Adipocyte (in vitro differentiated cells): ENCODE measurements at places on chromosomes 6 and 20.

GRCh38 chr20:52425701-52426100 lies 234.1 kb upstream of the ZFP64 start:
- DNase-seq, result no peak

GRCh38 chr6:148358196-148358785 lies 15.7 kb downstream of the SASH1 start:
- DNase-seq, result peak; percentile 30

- no peak for DNase-seq
These were observed 16.3 kb downstream of the IRAK1BP1 start for GRCh38 chr6:78883651-78884050.

DNA sequence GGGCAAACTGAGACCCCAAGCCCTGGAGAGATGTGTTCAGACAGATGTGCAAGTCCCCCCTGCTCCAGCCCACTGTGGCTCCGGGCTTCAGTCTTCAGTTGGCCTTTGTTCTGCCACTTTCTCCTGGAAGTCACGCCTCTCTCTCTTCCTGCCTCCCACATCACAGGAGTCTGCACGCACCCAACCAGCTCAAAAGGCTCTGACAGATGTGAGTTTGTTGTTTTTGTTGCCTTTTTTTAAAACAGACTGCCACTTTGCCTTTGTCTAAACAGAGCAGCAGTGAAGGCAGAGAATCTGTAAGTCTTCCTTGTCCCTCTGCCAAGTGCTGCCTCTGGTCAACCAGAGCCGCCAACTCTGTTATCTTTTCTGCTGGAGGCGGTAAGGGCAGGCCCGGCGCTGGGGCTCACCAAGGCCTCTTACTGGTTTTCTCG lies 149.7 kb downstream of the TFAP2C start:
- DNase-seq, result peak; percentile 17

DNA sequence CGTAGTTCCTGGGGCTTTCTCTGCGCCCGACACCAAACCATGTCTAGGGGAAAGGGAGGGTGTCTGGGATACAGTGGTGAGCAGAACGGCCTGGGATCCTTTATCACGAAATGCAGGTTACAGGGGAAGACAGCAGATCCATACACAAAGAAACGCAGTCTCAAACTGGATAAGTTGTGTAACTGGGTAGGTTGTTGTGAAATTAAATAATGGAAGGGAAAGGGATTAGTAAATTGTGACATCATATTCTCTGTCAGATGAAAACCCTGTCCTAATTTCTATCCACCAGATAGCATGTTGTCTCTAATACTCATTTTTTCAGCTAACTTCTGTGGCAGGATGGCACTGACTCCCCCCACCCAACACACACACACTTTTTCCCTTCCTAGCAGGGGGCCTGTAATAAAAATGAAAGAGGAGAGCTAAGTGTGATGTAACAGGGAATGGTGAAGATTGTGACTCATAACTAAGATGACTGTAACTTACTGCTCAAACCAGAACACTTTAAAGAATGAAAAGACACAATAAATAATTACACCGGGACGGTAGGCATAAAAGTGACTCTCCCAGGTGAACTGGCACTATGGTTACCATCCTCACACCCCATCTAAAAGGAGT lies 769 bp upstream of the TRPC4AP start:
- peak; percentile 68 for DNase-seq

- DNase-seq, result no peak
These were observed 80.6 kb upstream of the HIVEP1 start for GRCh38 chr6:11931296-11932035.

DNA sequence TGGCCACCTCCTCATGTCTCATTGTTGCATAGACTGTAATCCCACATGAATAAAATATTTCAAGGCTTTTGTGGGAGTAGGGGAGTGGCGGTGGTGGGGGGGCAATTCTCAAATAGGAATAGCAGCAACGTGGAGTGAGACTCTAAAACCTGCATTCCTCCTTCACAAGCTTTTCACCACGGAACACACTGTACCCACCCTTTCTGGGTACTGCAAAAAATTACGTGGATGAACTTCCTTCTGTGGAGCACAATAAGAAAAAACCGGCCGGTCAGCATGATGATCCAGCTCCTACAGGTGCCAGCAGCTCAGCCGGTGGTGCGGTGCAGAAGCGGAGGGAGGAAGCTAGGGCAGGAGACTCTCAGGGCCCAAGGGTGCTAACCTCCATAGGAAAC lies 930 bp upstream of the RRAGD start:
- no peak for DNase-seq

- DNase-seq, result no peak
These were observed 15.6 kb downstream of the MAS1 start for GRCh38 chr6:159906400-159906799.

DNA sequence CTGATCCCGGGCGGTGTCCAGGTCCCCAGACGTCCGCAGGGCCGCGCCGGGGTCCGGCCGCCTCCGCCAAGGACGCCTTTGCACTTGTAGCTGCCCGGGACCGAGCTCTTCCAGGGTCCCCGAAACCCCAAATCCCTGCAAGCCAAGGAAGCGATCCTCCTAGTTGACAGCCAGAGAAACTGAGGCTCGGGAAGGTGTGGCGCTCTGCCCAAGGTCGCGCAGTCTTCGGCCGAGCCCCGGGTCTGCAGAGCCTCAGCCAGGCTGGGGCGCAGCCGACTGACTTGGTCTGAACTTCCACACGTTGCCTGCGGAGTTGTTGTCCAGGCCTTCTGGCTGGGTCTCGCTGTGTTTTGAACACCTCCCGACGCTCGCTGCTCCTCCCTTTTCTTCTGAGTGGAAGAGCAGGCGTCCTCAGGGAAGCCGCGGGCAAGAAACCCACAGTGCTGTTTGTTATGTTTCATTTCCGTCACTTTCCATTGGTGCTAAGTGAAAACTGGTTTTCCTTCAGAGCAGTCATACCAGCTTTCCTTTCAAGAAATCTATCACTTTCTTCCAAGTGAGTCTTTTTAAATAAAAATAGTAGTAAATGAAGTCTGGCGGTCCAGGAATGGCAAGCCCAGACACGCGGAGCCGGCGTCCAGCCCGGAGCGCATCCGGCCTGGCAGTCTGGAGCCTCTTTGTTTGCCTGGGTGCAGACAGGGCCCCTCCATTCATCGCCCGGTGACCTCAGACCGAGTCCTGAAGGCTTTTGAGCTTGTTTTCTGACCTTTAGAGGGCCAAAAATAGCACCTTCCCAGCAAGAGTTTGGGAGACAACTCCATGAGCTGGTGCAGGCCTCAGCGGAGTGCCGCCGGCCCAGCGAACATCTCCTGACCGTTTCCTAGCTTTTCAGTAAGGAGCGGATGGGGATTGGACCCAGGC lies 698 bp downstream of the FAM210B start:
- DNase-seq, result peak; percentile 79

DNA sequence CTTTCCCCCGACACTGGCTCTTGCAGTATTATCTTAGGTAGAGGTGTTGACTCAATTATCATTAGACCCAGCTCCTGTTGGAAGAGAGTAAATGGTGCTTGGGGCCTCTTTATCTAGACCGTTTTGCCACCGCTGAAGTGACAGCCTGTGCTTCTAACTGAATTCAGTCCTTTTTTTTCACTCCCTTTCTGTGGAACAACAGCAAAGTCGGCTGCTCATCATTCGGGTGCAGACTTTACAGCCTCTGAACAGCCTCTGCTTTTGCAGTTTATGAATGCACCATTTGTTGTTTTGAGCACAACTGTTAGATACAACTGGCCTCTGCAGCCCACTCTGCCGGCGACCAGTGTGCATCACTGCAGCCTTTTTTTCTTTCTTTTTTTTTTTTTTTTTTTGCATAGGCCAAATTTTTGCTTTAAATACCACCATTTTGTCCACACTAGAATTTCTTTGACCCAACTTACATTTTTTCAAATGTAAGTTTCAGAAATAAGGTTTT lies 35.8 kb downstream of the RREB1 start:
- DNase-seq, result no peak

DNA sequence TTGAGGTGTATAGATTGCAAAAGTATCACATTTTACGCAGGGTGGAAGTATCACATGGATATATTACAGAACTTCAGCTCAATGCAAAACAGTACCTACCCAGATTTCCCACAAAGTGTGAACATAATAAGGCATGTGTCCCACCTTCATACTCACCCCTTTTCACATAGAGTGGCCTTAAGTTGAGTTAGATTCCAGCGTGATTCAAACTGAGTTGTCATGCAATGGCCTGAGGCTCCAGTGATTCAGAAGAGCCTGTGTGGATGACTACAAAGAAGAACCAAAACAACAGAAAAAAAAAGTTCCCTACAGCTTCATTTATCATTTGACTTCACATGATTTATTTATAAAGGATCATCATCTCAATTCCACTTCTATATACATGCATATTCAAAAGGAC lies 309.7 kb downstream of the SLC35F1 start:
- DNase-seq, result peak; percentile 3

DNA sequence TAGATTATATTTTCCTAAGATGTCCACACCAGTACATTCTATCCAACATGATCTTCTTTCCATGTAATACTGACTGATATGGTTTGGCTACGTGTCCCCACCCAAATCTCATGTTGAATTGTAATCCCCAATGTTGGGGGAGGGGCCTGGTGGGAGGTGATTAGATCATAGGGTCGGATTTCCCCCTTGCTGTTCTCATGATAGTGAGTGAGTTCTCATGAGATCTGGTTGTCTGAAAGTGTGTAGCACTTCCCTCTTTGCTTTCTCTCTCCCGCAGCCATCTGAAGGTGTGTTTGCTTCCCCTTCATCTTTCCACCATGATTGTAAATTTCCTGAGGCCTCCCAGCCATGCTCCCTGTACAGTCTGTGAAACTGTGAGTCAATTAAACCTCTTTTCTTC lies 12.2 kb upstream of the HBS1L start:
- DNase-seq, result no peak

DNA sequence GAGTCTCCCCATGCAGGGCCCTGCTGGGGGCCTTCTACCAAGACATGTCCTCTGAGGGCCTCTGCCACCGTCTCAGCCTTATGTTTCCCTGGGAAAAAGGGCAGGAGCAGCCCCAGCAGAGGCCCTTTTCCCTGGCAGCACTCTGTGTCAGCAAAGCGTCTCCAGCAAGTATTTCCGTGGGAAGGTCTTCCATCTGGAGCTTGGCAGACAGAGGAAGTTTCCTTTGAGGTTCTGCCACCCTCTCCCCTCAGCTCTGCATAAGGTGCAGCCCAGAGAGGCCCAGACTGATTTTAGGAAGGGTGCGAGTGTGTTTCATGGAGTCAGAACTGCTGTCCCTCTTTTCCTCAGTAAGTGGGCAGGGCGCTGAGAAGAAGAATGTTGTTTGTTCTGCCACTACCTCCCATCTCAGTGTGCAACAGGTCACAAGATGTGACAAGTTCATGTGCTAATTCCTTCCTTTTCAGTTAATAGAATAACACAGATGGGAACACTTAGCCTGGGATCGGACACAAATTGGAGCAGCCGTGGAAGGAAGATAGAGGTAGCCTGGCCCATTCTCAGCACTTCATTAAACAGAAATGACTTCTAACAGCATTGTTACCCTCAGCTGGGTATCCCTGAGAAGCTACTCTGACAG lies 784.4 kb downstream of the MAFB start:
- DNase-seq, result no peak

DNA sequence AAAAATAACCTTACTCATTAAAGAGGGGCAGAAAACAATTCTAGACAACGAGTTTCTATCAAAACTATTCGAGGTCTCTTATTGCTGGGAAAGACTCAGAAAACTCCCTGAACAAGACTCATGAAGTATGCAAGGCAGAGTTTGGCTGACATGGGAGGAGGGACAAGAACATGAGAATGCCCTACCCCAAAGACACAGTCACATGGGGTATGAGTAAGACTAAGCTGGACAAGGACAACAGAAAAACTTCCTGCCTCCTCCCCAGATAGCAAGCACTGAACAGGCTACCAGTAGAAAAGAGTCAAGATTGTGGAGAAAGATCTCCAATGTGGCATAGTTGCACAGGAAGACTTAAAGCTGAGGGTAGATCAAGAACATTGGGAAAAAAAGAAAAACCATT lies 39.7 kb upstream of the PHIP start:
- DNase-seq, result no peak

GRCh38 chr6:30942338-30943060 lies 1.7 kb downstream of the MUCL3 start:
- DNase-seq, result peak; percentile 82

DNA sequence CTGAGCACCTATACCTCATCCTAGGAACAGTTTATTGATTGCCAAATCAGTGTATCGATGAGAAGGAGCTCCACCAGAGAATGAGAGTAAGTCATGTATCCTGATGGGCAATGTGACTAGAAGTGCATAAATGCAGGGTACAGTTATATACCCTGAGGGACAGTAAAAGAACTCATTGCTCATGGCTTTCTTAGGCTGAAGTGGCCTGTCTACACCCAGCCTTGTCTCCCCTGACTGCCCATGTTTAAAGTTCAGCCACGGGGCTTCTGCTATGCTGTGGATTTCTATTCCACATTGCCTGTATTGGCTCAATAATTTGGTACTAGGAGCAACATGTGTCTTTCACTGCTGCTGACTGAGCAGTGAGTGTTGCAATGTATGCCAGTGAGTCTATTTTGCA lies 400.4 kb upstream of the IMPG1 start:
- no peak for DNase-seq
